ENCODE measurements at places on chromosomes 4 and X.

- DNase-seq = no peak
Observed at GRCh38 chr4:163537114-163537513, 42.6 kb downstream of the TMA16 start.

- DNase-seq = no peak
Observed at GRCh38 chrX:154592505-154592904, 7.6 kb downstream of the CTAG1A start.

GRCh38 chrX:57070185-57070984, 51.0 kb downstream of the SPIN2B start:
- no peak for DNase-seq

- DNase-seq = peak; percentile 55
Observed at GRCh38 chrX:71098302-71098701, 2.7 kb downstream of the FOXO4 start.

- peak; percentile 75 for DNase-seq
Observed at GRCh38 chrX:154019633-154020528, at the start of gene IRAK1. TSS of gene IRAK1 (minus strand) at chrX:154019902. CDS start at chrX:154019812, 90 bp downstream.

DNA sequence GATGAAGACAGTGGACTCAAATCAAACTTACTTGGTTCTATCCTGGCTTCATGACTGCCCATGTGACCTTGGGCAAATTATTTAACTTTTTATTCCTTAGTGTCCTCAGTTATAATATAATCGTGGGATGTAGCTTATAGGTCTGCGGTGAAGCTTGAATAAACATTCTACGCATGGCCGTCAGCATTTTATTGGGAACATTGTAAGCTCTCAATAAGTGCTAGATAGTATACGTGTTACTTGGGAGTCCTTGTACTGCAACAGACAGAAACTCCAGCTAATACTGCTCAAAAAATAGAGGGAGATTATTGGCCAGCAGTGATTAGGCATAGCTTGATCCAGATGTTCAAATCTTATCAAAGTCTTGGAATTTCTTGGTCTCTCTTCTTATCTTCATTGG, 104.8 kb downstream of the SYTL5 start:
- no peak for DNase-seq

DNA sequence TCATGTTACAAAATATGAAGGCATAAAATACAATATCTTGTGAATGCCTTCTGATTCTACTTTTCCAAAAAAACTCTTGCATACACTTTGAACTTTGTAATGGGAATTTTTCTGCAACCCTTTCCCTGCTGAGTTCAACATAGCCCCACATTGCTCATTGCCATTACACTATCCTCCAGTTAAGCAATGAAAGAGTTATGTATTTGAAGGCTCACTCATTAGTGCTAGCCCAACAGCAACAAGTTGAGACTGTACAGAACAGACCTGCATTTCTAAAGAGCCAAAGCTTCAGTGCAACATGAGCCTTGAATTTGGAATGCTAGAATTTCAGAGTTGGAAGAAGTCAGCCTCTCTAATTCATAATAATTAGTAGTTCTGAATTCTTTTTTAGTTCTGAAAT, 44.4 kb upstream of the STAG2 start:
- DNase-seq = no peak

DNA sequence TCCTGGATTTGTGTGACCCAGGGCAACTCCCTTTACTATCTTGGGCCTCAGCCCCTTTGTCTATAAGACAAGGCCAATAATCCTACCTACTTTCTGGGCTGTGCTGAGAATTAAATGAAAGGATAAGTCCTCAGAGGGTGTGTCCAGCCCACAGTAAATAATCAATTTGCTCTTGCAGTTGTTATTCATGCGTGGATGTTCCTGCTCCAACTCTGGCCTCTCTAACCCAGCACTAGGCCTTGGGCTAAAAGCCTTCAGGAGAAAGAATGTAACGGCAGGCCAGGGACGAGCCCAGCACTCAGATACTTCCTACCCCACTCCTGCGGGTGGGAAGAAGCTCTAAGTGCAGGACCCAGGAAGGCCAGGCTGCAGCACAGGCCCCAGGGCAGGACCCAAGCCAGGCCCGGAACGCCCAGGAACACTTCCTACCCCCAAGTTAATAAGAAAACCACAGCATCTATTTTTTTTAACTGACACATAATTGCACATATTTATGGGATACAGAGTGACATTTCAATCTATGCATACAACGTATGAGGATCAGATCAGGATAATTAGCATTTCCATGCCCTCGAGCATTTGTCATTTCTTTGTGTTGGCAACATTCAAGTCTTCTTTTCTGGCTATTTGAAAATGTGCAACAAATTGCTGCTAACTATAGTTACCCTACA, 179.6 kb upstream of the RBPJ start:
- DNase-seq = no peak

- DNase-seq = no peak
Observed at GRCh38 chr4:184283659-184284335, 66.1 kb upstream of the ENPP6 start.

- no peak for DNase-seq
Observed at GRCh38 chr4:52689096-52689495, 30.0 kb upstream of the USP46 start.

- DNase-seq = no peak
Observed at GRCh38 chr4:116636917-116637316, 448.5 kb downstream of the TRAM1L1 start.

- peak; percentile 21 for DNase-seq
Observed at GRCh38 chr4:95155759-95156451, 392.9 kb downstream of the UNC5C start.

DNA sequence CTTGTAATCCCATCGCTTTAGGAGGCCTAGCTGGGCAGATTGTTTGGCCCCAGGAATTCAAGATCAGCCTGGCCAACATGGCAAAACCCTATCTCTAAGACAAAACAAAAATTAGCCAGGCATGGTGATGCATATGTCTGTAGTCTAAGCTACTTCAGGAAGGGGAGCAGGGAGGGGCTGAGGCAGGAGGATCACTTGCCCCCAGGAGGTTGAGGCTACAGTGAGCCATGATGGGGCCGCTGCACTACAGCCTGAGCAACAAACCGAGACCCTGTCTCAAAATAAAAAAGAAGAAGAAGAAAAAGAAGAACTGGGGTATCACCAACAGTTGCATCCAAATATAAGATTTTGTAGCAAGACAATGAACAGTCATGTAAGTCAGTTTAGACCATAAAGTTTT, 47.3 kb upstream of the NFKB1 start:
- no peak for DNase-seq

DNA sequence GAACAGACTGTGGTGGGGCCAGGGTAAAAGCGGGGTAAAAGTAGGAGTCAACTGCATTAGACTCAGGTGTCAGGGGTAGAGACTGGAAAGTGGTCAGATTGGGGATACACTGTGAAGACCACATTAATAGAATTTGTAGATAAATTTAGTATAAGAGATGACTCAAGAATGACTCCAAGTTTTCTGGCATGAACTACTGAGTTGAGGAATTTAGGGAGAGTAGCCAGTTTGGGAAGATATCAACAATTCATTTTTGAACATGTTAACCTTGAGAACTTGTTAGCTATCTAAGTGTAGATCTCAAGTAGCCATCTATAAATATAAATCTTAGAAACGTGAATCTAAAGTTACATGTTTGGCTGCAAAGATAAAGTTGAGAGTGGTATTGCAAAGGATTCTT, 206.9 kb upstream of the HCCS start:
- peak; percentile 46 for DNase-seq

DNA sequence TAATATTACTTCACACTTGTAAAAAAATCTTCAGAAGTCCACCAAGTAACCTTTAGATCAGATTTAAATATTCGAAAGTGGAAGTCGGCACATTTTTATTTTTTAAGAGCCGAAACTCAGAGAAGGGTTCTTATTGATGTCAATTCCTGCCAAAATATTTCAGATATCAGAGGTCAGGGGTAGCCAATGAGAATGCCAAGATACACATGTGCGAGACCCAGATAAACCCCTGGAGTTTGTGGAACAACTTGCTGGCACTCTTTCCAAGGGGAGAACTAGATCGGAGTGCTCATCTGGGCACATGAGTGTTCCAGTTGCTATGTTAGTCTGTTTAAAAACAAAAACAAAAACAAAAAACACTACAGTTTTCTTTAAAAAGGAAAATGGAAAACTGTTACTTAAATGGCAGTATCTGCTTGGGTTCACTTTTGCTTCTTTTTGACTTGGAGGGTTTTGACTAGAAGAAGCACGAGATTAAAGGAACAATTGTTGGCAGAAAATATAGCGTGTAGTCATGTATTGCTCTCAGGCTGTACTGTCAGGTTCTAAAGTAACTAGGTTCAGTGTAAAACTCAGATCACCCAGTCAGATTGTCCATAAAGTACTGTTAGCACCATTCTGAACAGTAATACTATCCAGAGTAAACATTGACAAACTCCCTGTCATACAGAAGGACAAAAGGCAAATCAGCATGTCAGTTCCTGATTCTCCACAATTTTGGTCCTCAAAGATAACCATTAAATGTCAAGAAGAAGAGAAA, 188.0 kb upstream of the PACRGL start:
- DNase-seq = no peak

DNA sequence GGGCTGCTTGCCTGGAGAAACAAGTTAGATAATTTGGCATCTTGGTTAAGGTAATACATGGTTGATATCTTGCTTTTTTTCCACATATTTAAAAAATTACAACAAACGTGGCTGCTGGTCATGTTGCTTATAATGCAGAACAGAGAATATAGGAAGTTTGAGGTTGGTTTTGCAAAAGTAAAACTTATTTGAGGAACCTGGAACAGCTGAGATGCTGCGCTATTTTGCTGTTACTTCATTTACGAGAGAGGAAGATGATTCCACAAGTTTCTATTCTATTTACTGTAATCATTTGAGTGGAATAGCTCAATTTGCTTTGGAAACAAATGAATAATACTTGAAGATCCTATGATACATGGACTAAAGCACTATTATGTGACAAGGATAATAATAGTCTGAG, 118.9 kb downstream of the TMA16 start:
- no peak for DNase-seq

DNA sequence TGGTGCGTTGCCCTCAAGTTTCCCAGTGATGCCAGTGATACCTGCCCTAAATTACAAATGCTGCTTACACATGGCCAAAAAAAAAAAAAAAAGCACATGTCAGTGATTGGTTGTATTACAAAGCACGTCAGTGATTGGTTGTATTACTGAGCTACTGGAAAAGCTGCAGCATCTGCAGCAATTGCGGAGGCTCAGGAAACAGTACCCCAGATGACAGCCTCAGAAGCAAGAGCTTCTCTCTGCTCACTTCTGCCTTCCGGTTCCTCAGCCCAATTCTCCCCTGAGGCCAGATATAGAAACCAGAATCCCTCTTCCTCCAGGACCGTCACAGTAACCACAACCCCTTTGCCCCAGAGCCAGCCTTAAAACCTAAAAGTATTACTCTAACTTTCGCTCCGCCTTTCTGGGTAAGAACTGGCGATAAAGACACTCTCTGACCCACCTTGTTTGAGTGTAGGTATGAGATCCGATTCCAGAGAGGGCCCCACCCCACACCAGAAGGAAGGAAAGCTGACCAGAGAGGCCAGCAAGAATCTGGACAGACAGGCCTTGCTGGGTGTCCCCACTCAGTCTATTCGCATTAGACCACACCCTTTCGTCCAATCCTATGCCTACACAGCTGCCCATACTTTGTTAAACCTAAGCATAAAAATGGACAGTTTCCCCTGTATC, 85.0 kb upstream of the SORBS2 start:
- no peak for DNase-seq

Data from ELR (cell line).